ENCODE measurements at places on chromosomes 5 and 9. TPM values are rescaled to one million over a fixed set of nuclear protein-coding genes. Genes with fewer than 3 reads are reported as not detected.

JMY gene
- total RNA-seq = 58.7 TPM

HTR4 gene
- 16.1 TPM for total RNA-seq

DNA sequence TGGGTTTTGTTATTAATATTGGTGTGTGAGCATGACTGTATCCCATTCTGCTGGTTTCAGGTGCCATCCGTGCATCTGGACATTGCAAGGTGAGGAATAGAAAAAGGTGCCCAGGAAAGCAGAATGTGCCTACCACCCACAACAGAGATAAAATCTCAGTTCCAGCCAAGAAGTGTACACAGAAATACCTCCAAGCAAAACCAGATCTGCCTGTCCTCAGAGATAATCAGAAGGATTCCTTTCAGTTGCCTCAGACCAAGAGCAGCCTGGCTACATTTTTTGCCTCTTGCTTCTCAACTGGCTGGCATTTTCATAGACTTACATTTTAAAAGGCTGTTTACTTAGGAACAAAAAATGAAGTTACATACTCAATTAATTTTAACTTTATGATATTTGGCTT is 12.1 kb upstream of the ABLIM3 start:
- no peak for DNase-seq

DNA sequence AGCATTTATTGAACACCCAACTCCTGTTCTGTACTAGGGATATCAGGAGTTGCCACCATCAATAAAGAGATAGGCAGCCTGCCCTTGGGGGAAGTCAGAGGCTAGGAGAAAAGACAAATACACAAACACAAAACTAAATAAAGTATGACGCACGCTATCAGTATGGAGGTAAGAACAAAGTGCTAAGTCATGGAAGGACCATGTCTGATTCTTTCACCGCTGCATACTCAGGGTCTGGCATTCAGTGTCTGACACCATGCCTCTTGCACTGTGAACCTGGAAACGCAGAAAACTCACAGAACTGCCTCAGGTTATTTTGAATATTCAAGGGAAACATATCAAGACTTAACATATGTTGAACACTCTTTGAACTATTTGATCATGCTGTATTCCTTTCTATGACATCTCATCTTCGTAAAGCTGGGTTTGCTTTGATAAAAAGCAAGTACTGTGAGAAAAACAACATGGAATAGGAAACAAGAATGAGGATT is 65.3 kb downstream of the ADAMTSL1 start:
- no peak for DNase-seq

DNA sequence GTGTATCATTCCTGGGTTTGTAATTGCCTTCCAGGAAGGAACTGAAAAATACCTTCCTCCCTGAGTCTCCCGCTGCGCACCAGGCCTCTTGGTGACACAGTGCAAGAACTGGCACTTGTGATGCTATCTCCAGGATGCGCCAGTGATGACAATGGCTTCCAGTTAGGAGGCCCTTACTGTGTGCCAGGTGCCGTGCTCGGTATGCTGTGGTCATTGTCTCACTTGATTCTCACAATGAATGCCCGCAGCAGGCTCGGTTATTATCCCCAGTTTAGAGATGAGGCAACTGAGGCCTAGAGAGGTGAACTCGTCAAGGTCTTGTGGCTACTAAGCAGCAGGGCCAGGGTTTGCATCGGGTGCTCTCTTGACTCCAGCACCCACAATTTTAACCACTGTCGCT is 31.5 kb upstream of the SLC2A8 start:
- no peak for DNase-seq

- DNase-seq = no peak
Measured at GRCh38 chr5:82332064-82332855, 54.1 kb upstream of the RPS23 start.

GRCh38 chr5:149749481-149750365 is 19.6 kb downstream of the PPARGC1B start:
- no peak for DNase-seq

ACOT12 gene
- not detected for total RNA-seq

DNA sequence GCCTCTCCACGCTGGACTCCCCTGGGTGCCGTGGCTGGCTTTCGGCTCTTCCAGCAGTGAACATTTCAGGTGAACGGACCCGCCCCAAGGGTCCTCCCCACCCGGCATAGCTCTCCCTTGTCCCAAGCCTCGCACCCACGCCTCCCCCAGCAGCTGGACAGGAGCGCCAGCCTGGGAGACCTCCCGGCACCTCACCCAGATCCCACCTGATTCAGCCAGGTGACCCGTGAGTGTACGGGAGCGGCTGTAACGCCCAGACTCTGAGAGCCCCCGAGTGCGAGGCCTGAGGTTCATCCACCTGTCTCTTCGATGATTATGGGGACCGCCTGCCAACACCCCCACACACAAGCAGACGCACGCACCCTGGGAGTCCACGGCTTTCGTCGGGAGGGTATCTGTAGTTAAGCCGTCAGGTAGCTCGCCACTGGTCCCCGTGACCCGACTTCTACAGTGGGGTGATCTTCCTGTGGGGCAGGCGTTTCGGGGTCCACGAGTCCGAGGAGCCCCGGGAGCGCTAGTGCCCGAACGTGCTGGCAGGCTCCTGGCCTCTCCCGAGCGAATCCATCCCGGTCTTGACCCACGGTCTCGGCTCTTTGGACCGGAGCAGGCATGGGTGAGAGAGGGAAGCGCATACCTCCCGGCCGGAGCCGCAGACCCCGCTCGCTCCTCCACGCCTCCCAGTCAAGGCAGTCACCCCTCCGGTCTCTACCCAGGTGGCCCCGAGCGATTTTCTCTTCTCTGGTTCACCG is 14.9 kb downstream of the TRIM7 start:
- peak; percentile 75 for DNase-seq

DNA sequence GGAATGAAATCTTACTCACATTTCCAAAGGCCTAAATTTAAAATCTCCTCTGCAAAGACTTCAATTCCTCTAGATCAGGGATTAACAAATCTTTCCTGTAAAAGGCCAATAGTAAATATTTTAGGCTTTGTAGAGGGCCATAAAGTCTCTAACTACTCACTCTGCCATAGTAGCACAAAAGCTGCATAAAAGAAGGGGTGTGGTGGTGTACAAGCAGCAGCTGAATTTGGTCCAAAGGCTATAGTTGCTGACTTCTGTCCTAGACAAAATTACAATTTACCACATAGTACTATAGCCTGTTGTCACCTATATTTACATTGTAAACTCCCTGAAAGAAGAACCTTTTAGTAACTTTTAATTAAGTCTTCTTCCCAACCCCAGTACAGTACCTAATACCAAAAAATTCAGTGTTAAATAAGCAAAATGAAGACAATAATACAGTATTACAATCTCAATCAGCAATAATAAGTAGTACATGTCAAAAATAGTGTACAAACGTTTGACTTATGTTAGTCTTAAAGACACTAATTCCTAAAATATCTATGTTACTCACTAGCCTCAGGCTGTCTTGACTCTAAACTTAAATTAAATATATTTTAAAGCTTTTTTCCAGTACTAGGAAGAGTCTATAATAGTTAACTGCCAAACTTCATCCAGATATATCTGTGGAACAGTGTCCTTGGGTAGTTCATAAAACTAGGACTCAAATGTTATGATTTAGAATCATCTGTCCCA is 6.9 kb downstream of the CETN3 start:
- DNase-seq = no peak

GRCh38 chr5:10499066-10499465 is 57.4 kb downstream of the ROPN1L start:
- DNase-seq = no peak

CD72 gene
- 0.95 TPM for total RNA-seq

DNA sequence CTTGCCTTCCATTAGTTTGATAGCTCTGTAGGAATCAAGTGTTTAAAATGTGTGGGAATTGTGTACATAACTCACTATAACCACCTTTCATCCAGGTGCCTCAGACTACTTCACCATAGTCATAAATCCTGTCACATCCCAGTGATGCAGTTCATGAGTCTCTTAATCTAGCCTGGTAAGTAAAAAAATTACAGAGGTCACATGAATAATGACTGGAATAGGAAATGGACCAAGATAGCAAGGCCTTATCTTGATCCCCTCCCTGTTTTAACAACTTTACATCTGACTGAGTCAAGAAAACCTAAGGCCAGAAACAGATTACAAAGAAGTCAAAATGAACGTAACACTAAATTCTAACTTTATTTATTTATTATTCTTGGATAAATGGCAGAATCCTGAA is 1.5 kb upstream of the RNF145 start:
- no peak for DNase-seq

DNA sequence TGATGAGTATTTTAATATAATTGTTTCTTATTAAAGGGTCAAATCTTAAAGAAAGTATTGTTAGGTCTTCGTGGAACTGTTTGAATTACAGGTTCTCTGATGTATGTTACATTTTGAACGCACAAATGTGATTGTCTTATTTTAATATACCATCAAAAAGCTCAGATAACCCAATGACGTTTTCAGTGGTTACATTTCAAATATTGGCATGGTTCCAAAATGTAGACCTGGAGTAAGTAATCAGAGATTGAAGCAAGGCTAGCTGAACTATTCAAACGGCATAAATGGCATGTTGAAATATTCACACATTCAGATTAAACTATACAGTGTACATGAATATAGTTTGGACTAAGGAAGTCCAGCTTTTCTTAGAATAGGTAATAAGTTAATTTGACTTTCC is 281.7 kb upstream of the EFNA5 start:
- no peak for DNase-seq

GRCh38 chr9:124764774-124765438 is 6.2 kb downstream of the NR6A1 start:
- no peak for DNase-seq

GRCh38 chr9:2691626-2692025 is 25.7 kb upstream of the KCNV2 start:
- DNase-seq = no peak

IFNB1 gene
- not detected for total RNA-seq

Measured in sigmoid colon (tissue), 7 donors.